T-cell (primary cell): ENCODE measurements at places on chromosomes 12 and 14. TPM values are rescaled to one million over a fixed set of nuclear protein-coding genes. Genes with fewer than 3 reads are reported as not detected.

The PLCZ1 gene
- not detected for total RNA-seq

The SOAT2 gene
- 0.89 TPM for total RNA-seq

DNA sequence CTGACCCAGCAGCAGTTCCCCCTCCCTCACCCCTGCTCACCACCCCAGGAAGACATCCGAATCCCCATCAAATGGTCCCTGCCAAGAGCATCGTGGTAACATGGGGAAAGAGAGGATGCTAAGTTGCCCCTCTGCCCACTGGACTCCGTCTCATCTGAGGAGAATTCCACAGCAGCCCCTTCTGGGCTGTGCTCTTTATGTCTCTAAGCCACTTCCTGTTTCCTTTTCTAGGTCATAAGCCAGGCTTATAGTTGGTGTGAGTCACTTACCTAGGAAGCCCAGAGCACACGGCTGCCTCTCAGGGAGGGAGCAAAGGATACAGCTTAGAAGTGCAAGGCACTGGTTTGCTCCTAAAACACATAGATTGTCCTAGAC, 76.0 kb downstream of the VCPKMT start:
- DNase-seq = peak; percentile 13
- no peak overlapping the region for H3K4me3 ChIP-seq
- H3K27ac ChIP-seq = peak overlapping the region; percentile 78

DNA sequence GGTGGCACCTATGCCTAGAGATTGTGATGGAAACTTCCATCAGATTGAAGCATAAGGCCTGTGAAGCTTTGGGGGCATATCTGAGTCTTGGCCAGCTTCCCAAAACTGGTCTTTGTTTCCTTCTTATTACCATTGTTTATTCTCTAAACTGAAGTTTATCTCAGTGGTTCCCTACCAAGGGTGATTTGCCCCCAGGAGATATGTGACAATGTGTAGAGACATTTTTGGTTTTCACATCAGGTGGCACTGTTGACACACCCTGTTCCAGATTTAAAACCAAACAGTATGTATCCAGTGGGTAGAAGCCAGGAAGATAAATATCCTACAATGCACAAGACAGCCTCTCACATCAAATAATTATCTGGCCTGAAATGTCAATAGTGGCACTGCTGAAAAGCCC, 22.1 kb downstream of the RASSF9 start:
- no peaks in the 10 kb centered on the region for H3K4me1 ChIP-seq
- H3K27me3 ChIP-seq = no peaks in the 10 kb centered on the region
- no peak overlapping the region for H3K4me3 ChIP-seq
- H3K36me3 ChIP-seq = no peaks in the 10 kb centered on the region
- no peak overlapping the region for H3K27ac ChIP-seq

DNA sequence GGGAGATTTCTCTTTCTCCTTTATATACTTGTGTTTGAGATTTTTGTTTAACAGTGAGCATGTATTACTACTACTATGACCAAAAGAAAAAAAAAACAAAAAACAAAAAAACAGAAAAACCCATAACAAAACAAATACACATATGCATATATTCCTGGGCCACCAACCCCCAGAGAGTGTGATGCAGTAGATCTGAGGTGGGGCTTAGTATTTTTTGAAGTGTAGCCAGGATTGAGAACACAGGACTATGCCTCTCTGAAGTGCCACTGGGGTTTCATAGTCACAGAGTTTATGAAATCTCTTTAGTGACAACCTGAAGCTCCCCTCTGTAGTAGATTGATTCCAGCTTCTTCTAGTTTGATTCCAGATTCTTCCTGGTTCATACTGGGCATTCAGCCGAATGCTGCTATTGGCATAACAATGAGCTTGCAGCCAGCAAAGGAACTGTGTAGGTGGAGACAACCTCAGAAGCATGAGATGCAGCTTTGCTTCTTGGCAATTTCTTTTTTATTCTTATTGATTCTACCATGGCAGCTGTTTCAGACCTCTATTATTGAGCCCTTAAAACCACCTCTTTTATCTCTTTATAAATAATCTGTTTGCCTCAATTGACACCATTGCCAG, 15.5 kb upstream of the ANO4 start:
- H3K27me3 ChIP-seq = no peaks in the 10 kb centered on the region
- DNase-seq = no peak
- H3K4me1 ChIP-seq = no peaks in the 10 kb centered on the region
- H3K27ac ChIP-seq = no peak overlapping the region
- H3K4me3 ChIP-seq = no peak overlapping the region

GRCh38 chr14:76761136-76761959, at the start of gene VASH1:
TSS of gene VASH1 (plus strand) at chr14:76761468. CDS start at chr14:76762822, 1,354 bp downstream.
- peaks cover 18% of the 10 kb centered on the region for H3K4me1 ChIP-seq
- H3K27me3 ChIP-seq = peaks cover 3% of the 10 kb centered on the region
- no peaks in the 10 kb centered on the region for H3K36me3 ChIP-seq
- peak; percentile 23 for DNase-seq
